ENCODE measurements at places on chromosomes 6 and 20. TPM values are rescaled to one million over a fixed set of nuclear protein-coding genes. Genes with fewer than 3 reads are reported as not detected.

DNA sequence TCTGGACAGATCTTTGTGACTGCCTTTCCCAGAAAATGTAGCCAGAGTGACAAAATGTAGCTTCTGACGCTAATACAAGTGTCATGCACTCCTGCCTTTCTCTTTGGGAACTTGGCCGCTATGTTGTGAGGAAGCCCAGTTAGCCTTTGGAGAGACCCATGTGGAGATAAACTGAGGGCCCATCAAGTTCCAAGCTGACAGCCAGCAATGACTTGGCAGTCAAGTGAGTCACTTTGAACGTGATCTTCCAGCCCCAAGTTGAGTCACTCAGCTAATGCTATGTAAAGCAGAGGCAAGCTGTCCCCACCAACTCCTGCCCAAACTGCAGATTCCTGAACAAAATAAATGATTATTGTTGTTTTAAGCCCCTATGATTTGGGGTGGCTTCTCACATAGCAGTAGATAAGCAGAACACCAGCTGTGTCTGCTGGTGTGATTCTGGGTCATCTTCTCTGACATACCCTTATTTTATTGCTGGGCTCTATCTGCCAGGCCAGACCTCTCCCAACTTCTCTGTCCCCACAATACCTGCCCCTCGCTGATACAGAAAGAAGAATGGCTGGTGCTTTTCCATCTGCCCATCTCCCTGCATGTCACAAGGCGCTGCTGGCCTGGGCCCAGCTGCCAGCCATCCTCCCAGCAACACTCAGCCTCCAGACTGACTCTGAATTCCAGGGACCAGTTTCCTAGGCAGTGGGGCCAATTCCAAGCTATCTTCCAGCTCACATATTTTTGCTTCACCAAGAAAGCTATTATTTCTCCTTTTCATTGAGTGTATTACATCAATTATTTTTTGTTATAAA, 274.8 kb downstream of the LRFN2 start:
- no peak for DNase-seq

- DNase-seq: no peak
Observed at GRCh38 chr6:140561701-140562100, 1187.3 kb upstream of the CITED2 start.

DNA sequence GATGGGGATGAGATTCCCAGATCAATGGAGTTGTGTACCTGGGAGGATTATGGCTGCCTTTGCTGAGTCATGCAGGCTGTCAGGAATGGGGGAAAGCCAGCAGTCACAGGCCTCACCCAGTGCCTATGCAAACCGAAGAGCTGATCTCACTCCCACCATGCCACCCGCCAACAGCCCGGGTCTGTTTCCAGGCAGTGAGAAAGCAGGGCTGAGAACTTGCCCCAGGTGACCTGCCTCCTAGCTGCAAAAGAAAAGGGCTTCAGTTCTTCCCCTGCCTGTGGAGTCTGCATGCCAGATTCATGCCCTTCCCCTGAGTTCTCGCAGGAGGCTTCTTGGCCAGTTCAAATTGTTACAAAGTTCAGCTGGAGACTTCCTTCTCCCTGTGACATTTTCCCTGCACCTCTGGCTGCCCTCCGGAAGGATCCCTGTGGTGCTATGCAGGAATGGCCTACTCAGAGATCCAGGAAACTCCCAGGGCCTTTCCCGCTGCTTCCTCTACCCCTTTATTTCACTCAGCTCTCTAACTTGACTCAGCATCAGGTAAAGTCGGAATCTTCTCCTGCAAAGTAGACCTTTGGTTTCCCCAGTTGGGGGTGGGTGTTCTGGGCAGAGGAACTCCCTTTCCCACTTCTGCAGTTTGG, 71.5 kb upstream of the B3GAT2 start:
- no peak for DNase-seq

EFCAB8 gene
- total RNA-seq: 0.30 TPM

MEI4 gene
- not detected for total RNA-seq

Data from lower lobe of right lung (tissue), 2 donors.